NCI-H1417 treated with DMSO at 0.1 percent for 48 hours (cell line): ENCODE measurements at places on chromosomes 6 and 20.

DNA sequence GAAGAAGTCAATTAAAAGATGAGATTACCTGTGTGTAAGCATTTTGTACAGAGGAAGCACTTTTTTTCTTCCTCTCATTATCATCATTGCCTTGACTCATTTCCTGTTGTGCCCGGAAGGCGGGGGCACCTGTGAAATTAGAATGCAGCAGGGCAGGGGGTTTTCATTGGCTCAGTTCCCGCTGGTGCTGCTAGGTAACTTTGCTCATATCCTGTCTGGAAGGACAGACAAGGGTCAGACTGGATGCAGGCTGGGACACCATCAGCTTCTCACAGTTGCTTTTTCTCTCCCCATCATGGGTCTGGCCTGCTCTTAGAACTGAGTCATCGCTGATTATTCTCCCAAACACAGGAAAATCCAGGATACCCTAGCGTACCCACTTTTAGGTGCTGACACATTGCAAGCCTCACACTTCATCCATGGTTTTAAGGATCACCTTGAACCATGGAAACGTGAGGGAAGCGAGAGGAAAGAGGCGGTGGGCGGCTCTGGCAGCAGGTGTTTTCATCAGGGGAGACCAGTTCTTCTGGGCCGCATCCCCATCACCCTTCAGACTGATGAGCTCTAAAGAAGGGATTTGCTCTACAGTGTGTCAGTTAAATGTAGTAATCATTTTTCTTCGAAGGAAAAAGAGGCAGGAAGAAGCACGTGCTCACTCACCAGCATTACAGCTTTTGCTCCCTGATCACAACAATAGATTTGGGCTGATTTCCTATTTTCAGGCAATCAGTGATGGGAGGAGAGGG is 195.7 kb upstream of the SASH1 start:
- peak; percentile 50 for DNase-seq

DNA sequence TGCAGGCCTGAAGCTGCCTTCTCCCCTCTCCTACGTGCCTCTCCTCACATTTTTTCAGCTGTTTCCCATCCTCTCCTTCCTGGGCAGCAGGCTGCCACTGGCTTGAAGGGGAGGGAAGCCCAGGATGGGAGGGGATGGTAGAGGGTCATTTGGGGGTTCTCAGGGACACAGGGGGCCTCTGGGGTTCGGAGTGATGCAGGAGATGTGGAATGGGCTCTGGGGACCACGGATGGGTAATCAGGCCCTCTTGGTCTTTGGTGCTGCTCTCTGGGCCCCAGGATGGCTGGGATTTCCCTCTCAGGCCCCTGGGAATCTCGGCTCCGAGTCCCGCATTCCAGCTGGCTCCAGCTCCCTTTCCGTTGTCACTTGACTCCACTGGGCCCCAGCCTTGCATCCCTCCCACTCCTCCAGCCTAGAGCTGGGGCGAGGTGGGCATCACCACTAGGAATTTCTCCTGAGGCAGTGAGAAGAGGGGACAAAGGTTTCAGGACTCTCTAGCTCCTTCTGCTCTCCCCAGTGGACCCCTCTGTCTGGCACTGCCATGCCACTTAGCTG is 2.0 kb upstream of the DDR1 start:
- no peak for DNase-seq

GRCh38 chr6:111922454-111923297 is 49.4 kb upstream of the FYN start:
- DNase-seq, result peak; percentile 76

DNA sequence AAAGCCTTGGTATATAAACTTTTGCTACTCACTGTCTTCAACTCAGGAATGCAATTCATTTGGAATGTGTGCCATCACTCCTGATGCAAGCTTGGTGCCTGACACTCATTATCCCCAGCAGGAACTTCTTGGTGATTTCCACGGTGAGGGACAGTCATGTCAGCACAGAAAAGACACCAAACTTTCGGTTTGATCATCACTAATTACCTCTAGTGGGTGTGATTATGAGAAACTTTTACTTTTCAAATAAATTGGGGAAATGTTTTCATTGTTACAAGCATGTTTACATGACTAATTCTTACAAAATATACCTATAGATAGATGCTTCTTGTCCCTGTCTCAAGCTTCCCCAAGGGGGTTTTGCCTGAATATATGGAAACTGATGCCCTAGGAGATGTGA is 40.9 kb downstream of the RPP40 start:
- DNase-seq, result no peak

DNA sequence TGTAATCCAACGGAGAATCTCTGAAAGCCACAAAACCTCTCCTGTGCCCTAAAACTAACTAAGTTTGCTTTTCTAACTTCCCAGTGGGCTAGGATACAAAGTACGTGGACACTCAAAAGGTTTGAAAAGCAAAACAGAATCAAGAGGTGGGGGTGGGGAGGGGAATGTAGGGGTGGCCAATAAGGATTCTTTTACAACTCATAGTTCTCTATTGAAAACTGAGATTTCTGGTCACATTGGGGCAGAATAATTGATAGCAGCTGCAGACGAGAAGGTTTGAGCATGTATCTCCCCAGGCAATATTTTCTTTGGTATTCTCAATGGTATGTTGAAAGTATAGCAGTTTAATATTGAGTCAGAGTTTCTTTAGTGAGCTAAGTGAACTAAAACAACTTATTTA is 376.7 kb upstream of the CITED2 start:
- no peak for DNase-seq

DNA sequence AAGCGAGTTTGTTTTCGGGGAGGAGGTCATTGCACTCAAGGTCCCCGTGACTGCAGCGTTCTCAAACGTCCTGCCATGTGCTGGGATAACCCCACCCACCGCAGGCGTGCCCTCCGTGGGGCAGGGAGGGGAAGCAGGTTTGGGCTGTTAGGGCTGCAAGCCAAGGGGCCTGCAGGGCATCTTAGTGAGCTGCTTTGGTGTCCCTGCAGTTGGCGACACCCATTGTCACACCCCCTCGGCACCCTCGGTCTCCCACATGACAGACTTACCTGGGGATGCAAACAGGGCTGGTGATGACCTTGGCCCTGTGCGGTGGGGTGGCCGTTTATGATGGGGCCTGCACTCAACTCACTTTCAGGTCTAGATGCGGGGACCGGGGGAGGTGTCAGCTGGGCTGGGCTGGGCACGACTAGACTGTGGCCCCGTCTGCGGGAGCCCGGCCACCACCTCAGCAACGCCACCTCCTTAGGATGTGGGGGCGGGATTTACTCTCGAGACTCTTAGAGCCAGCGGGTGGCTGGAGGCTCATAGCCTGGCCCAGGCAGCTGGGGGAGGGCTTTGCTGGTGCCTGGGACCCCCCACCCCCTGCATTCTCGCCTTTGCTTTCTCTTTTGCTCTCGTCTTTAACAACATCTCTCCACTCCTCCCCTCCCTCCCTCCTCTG is 6.5 kb upstream of the GATA5 start:
- DNase-seq, result no peak

DNA sequence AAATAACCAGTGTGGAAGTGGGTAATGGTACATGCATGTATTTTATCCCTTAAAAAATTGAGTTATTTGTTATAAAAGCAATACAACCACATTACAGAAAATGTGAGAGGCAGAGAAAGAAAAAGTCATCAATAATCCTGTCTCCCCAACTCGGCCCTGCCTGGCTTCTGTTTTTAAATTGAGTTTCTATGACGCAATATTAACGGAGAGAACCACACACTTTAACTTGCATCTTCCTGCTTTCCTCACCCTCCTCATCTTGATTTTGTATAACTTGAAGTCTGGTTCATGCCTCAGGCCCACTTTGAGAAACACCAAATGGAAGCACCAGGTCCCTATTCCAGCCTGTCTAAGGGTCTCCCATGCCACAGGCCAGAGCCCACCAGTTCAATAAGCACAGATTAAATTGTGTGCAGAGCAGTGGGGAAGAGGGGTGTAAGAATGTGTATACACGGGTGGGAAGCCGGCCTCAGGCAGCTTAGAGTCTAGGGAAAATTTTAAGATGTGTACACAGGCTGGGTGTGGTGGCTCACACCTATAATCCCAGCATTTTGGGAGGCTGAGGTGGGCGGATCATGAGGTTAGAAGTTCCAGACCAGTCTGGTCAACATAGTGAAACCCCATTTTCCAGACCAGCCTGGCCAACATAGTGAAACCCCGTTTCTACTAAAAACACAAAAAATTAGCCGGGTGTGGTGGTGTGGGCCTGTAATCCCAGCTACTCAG is 15.9 kb downstream of the KCNK5 start:
- DNase-seq, result no peak
